Stimulated activated CD4-positive, alpha-beta T cell treated with anti-CD3 and anti-CD28 coated beads, Interleukin-1b, Interleukin-23, amount 100 ng/mL, for 4 hours (primary cell): ENCODE measurements at places on chromosomes 3 and 15.

GRCh38 chr3:43080726-43081568 lies 24.9 kb downstream of the POMGNT2 start:
- no peak for DNase-seq

DNA sequence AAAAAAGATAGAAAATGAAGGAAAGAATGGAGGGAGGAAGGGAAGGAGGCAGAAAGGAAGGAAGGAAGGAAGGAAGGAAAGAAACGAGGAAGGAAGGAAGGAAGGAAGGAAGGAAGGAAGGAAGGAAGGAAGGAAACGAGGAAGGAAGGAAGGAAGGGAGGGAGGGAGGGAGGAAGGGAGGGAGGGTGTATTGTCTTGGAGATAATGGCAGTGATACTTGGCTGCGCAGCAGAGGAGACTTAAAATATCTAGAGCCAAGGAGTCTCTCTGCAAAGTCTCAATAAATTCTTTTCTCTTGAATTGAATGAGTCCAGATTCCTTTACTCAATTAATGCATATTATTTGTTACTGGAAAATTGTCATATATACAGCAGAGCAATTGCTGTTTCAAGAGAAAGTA lies 1059.7 kb downstream of the ZPLD1 start:
- DNase-seq: no peak

DNA sequence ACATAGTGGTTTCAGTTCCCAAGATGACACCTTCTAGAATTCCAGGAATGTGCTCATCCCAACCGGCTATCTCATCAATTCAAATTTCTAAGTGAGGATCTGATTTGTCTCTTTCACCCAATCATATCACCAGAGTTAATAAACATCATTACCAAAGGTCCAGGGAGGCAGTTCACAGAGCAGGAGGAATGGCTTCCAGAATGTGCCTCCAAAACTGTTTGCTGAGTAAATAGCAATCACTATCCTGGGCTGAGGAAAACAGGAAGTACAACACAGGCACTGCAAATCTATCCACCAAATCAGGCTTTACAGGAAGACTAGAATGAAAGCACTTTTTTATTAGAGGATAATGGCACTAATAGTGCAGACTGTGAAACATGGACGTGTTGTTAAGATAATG lies 61.5 kb downstream of the OSBPL10 start:
- DNase-seq: no peak

GRCh38 chr15:31470756-31471155 lies 144.1 kb downstream of the KLF13 start:
- DNase-seq: no peak

GRCh38 chr3:168087539-168087938 lies 8.2 kb downstream of the GOLIM4 start:
- no peak for DNase-seq

DNA sequence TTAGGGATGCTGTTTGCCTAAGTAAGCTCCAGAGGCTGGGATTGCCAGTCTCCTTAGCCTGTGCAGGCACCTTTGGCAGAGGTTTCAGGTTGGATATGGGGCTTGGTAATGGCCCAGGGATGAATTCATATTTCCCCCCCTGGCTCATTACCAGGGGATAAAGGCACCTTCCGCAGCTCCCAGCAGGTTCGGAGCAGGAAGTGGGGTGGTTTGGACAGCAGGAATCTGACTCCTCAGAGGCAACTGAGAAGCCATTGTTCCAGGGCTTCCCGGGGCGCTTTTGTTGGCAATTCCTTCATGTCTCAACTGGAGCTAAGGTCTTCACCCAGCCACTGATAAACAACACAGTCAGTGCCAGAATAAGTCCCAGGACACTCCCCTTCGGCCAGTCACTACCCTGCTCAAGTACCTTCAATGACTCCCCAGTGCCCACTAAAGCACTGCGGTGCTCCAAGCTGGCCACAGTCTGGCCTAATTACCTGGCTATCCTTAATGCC lies 85.3 kb upstream of the SLC6A6 start:
- DNase-seq: no peak

- DNase-seq: no peak
Measured at GRCh38 chr3:63875510-63875909, 11.8 kb downstream of the ATXN7 start.

GRCh38 chr3:25038922-25039321 lies 389.1 kb upstream of the RARB start:
- no peak for DNase-seq

- DNase-seq: no peak
Measured at GRCh38 chr3:36409862-36410261, 29.6 kb downstream of the STAC start.

GRCh38 chr3:62632510-62633294 lies 242.5 kb downstream of the CADPS start:
- DNase-seq: no peak

GRCh38 chr15:60408463-60408981 lies 10.7 kb upstream of the ANXA2 start:
- DNase-seq: no peak

GRCh38 chr15:56672721-56673120 lies 60.6 kb downstream of the ZNF280D start:
- DNase-seq: no peak

DNA sequence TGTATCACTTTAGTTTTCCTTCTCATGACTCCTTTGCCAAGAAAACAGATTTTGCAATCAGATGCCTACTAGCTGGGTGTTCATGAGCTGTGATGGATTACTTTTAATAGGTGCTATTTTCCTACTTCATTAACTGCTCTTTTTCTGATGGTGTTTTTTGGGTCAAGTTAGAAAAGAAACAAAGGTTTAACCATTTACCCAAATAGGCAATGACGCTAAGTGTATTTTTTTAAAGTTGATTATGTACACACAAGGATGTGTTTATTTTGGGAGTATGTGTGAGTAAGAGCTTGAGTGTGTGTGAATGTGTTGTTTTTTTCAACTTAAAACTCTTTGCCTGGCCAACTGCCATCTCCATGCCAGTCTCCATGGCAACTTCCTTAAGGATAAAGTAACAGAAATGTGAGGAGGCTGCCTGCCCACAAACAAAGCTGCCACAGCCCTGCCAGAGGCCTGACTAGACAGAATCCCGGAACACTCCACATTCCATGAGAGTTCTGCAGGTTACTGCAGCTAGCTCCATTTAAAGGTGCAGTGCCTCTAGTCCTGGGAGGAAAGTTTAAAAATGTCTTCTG lies 215.6 kb upstream of the RBMS3 start:
- DNase-seq: no peak

DNA sequence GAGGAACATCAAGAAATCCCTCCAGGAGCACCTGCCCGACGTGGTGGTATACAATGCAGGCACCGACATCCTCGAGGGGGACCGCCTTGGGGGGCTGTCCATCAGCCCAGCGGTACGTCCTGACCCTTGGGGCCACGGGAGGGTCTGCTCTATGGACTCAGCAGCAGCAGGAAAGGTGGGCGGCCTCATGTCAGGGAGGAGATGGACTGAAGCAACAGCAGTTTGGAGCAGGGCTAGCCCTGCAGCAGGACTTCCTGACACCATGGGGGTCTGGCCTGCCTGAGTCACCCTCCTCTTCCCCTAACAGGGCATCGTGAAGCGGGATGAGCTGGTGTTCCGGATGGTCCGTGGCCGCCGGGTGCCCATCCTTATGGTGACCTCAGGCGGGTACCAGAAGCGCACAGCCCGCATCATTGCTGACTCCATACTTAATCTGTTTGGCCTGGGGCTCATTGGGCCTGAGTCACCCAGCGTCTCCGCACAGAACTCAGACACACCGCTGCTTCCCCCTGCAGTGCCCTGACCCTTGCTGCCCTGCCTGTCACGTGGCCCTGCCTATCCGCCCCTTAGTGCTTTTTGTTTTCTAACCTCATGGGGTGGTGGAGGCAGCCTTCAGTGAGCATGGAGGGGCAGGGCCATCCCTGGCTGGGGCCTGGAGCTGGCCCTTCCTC lies 24.2 kb downstream of the HDAC11 start:
- DNase-seq: no peak

DNA sequence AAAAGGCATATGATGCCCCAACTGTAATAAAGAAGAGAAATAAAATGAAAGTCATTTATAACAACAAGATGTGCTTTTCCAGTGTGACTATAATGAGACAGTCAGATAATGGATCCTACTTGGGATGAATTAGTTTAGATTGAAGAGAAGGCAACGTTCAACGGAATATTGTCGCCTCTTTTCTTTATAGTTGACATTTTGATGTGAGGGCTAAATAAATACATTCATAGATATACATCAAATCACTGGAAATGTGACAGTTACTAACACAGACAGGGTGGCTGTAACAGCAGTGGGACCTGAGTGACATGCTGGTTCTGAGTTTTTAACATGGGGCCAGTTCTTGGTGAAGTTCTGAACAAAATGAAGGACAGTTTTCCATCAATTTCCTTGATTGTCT lies 61.1 kb upstream of the ATP2B2 start:
- DNase-seq: no peak

- no peak for DNase-seq
Measured at GRCh38 chr15:62601777-62602545, 436.9 kb upstream of the C2CD4B start.

DNA sequence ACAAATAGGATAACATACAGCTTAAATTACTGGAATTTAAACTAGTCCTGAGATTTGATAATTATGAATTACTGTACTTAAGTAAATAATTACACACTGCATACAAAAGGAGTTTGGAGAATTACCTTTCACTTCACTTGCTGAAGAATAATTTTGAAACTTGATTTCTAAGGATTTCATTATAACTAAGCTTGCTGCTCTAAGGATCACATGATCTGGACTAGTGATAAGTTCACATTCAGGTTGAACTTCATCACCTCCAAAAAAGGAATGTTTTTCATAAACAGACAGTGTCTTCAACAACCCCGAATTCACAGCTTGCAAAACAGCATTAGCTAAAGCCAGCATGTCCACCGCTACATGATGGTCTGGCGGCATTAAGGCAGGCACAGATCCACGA lies 28.5 kb downstream of the LINS1 start:
- no peak for DNase-seq

DNA sequence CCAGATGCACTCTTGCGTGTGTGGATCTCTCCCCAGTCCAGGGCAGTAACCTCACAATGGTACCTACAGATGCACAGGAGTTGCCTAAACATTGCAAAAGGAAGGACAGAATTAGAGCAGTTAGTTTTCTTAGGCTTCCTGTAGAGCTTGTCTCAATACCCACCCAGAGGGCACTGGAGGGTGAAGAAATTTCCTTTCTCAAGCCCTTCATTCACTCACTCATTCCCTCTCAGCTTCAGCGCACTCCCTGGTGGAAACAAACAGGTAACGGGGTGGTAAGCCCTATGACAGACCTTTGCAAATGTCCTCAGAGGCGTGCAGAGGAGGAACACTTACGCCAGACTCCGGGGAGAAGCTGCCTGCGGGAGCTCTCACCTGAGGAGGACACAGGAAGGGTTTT lies 267.4 kb upstream of the HES1 start:
- no peak for DNase-seq

GRCh38 chr3:38496131-38496910 lies at the start of gene EXOG:
Gene EXOG, plus strand, starts transcription at chr3:38496340. Its CDS starts 28 bp downstream, at chr3:38496368.
- DNase-seq: peak; percentile 97

DNA sequence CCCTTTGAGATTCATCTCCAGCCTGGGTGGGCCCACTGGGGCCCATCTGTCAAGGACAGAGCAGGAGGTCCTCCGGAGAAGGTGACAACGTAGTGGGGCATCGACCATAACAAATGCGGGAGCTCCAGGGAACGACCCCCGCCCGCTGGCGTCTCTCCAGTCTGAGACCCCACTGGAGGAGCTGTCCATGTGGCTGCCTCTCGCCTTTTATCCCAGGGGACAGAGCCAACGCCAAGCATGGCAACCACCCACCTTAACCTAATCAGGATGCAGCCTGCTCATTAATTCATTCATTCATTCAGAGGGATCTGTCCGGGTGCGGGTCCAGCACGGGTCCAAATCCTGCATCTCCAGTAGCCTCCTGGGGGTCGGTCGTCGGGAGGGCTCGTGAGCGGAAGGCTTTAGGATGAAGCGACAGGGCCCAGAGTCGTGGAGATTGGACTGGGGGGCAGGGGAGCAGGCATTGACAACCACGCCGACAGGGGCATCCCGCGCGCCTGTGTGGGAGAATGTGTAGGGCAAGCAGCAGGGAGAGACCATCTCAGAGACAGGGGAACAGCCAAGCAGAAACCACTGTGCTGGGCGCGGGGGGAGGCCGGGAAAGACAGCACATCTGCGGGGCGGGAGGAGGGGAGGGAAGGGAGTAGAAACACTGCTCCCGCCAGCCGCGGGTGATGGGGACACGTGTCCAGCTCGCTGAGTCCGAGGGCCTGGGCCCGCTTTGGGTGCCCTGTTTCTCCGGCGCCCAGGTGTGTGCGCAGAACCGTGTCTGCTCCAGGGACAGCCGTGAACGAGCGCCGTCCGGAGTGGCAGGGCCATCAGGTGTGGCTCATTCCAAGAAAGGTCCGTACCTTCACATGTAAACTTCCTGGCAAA lies 1.9 kb downstream of the PIGZ start:
- DNase-seq: no peak
